ENCODE measurements at places on chromosomes 11 and 22.

DNA sequence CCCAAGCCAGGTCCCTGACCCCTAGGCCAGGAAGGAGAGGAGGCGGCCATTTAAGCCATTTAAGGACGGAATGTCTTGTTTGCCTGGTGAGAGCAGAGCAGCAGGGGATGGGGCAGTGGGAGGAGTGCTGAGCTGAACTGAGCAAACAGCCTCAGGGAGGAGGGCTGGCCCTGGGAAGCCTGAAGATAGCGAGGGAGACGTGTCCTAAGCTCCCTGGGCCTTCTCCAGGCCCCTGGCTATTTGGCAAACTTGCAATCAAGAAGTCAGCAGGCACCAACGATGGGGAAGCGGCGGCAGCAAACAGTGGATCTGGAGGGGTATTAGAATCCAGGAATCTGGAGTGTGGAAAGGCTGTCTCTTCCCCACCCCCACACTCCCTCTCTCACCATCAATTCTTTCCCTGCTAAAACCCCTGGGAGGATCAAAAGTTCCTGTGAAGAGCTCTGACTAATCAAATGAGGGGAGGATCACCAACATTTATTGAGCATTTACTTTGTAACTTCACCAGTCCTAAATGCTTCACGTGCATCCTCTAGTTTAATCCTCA is 8.8 kb downstream of the BCL9L start:
- no peak for DNase-seq

DNA sequence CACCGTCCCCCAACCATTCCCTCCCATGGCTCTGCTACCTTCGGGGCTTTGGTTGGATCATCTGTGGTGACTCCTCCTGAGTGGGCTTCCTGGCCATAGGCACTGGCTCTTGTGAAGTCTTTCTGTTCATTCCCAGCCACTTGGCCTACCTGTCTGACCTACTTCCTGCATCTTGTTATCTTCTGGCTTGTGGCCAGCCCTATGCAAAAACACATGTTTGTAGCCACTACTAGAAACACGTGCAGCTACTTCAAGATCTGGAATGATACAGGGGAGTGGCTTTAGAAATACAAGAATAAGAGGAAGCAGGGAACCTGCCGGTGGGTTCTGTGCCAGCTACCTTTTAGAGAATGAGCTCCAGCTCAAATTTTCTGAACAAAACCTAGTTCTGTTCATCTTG is 20.9 kb downstream of the RCOR2 start:
- no peak for DNase-seq

DNA sequence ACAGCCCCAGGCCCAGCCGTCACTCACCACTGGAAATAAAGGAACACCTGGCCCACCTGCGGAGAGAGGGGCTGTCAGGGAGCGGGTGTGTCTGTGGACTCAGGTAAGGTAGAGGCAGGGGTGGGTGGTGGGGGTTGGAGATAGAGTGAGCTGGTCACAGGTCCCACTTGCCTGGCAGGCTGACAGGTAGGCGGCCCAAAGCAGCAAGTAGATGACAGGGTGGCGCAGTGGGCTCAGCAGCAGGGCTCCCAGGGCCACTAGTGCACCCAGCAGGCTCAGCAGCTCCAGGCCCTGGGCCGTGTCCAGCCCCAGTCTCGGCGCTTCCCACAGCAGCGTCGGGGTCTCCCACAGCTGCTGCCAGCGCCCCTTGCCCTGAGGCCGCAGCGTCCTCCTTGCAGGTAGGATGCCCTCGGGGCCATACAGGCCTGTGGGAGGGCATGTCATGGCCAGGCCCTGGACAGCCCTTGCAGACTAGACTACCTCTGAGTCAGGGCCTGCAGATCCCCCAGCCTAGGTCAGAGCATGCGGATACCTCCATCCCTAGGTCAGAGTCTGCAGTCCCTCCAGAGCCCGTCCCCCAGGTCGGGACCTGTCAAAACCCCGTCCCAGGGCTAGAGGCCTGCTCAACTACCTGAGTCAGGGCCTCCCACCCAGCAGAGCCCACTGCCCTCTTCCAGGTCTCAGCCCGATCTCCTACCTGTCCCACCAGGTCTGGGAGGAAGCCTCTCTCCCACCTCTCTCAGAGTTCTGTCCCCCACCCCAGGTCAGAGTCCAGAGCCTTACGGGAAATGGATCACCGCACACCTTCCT is 686 bp downstream of the LMF2 start:
- no peak for DNase-seq

DNA sequence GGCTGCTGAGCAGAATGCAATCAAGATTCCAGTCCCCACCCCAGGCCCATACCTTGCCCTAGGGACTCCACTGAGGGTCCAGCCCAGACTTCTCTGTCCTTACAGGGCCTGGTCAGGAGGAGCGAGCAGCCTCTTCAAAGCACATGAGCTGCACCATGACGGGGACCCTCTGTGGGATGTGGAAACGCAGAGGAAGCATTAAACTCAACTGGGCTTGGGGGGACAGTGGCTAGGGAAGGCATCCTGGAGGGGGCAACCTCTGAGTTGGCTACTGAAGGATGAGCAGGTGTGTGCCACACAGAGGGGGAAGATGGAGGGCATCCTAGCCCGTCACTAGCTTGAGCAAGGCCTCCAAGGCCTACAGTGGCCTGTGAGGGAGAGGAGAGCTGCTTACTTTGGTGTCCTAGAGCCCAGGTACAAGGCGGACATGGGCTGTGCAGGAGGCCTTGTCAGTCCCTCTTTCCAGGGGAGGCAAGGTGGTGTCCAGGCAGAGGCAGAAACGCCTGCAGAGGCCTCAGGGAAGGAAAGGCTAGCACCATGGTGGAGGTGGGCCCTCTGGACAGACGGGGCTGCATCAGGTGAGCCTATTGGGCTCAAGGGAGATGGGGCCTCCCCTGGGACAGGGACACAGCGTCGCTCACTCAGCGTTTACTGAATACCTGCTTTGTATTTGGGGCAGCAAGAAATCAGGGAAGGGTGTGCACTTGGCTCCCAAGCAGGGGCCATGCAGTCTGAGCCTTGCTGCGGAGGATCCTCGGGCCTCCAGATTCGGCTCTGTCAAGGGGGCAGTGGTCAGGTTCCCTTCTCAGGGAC is 14.3 kb downstream of the TTC38 start:
- DNase-seq, result no peak

- DNase-seq, result no peak
These were observed 89.9 kb downstream of the PPP6R3 start for GRCh38 chr11:68550485-68550817.

- DNase-seq, result no peak
These were observed 56.2 kb downstream of the NAV2 start for GRCh38 chr11:19768815-19769214.

DNA sequence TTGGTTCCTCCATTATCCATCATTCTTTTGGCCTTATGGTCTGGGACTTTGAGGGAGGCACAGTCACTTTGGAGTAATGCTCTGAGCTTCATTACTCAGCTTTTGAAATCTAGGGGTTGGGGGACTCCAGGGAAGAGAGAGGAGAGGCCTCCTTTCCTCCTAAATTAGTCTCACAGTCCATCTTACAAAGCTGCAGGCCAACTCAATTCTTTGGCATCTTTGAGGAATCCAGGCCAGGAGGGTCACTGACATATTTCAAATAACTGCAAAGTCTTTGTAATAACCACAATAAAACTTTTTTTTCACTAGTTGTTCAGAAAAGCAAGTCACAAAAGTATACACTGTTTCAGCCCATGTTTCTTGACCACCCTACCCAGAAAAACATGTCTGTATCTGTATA is 73.3 kb upstream of the FAR1 start:
- no peak for DNase-seq

DNA sequence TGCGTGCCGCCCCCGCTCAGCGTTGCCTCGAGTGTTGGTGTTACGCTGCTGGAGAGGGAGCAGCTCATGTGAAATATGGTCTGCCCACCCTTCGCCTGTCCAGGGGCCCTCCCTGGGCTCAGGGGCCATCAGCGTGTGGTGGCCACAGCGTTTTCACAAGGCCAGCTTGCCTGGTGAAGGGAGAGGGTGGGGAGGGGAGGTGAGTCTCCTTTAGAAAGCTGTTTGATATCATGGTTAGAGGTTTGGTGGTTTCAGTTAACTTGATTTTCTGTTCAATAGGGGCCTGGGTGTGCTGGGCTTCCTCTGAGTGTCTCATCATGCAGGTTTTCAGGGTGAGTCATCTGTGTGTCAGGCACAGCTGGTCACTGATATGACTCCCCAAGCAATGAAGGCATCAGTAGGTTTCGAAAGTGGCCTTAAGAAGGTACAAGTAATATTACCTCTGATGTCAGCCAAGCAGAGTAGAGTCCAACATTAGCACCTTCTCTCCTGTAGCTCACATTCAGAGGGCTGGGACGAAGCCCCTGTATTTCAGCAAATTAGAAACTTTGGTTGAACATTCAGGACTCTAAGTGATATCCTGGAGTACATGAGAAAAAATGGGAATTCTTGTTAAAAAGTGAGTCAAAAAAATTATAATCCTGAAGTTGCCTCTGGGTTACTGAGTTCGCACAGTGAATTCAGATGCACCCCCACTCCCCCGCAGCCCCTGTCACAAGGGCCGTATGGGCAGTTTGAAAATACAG is 172.5 kb downstream of the TBC1D22A start:
- DNase-seq, result no peak

DNA sequence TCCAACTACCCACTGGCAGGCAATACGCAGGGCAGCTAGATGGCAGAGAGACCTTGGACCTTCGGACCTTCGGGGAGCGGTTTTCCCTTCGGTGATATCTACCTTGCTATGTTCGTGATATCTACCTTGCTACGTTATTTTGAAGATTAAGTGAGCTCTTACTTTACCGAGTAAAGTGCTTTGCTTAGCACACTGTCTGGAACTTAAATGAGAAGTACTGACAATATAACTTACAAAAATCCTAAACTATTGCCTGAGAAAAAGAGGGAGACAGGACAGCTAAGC is 1.0 kb upstream of the PRDM10 start:
- DNase-seq, result no peak

GRCh38 chr22:19526076-19526701 is 2.0 kb upstream of the CLDN5 start:
- DNase-seq, result no peak

DNA sequence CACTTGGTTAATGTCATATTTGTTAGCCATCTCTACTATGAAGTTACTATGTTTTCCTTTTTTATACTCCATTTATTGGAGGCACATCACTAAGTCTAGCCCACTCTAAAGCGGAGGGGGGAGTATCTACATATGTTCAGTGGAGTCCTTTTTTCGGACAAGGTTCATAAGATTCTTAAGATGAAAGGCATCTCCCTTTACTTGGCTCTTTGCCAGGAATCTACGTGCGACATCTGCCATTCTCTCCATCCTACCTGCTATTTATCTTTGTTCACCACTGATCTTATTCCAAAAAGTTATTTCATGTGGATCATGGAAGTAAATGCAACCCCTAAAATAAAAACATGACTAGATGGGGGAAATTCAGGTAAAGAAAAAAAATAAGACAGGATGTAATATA is 77.4 kb upstream of the YWHAH start:
- DNase-seq, result no peak

GRCh38 chr11:43819926-43820325 is 60.7 kb upstream of the ALKBH3 start:
- DNase-seq, result no peak

DNA sequence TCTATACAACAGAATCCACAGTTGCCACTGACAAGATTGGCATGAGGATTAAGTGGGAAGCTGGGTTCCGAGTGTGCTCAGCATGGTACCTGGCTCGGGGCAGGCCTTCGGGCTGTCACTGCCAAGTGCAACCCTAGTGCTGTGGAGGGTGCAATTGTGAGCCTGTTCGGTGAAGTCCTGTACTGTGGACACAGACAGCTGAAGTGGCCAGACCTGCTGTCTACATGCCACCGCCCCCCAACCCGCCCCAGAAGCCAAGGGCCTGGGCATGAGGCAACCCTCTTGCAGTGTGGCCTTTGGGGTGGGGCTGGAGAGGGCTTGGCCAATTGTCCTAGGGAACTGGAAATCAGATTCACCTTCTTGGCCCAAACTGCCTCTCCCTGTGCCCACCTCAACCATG is 15.6 kb upstream of the SHISAL1 start:
- no peak for DNase-seq

GRCh38 chr11:44324749-44325525 is 15.0 kb upstream of the ALX4 start:
- no peak for DNase-seq

DNA sequence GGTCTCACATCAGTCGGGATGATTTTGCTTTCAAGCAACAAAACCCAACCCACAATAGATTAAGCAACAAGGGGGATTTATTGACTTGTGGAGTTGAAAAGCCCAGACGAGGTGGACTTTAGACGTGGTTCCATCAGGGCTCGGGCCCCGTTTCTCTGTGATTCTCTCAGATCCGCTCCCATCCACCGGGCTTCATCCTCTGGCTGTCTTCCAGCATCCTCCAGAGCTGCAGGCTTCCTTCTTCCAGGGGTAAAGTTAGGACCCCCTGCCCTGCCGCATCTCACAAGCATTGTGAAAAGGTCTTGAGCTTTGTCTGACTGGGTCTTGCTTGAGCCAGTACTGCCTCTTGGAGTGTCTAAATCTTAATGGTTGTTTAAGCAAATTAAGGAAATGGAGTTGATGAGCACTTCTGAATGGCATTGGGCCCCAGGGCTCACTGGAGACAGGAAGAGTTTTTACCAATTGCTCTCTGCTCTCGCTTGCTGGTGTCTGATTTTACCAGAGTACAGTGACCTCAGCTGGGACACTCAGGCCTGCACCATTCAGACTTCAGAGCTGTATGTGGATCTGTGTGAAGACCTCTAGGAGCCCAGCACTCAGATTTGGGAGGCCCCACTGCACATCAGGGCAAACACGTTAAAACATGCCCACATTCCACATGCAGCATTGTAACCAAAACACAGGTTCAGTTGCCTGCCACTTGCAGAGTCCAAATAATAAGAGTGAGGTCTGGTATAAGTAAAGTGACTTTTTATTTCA is 13.5 kb upstream of the FTH1 start:
- no peak for DNase-seq

DNA sequence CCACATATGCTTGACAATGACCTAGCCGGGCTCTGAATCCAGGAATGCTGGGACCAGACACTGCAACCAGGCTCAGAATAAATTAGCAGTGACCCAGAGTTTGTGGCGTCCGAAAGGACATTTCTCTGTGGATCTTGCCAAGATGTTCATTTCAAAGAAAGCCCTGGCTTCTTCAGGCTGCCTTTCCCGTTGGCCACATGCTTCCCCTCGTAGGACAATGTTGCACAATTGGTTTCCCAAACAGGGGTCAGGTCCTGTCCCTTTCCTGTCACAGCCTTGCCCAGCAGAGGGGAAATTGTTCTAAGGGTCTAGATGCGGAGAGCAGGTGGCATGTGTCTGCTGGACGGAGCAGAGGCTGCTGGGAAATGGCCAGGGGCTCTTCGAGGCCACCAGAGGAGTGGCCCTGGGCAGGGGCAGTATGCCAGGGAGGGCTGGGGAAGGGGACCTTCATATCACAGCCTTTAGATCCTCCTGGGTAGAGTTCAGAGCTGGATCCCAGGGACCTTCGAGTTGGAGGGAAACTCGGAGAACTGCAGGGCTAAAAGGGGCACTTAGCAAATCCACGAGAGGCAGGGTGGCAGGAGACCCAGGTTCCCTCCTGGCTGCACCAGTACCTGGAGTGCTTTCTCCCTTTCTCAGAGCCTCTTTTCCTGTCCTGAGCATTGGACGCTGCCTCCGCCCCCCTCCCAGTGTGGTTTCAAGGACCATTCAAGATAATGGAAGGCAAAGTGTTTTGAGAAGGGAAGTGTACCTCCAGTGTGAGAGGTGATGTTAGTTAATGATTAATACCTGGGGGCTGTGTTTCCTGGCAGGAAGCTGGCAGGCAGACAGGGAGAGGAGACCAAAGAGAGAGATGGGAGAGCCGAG is 42.3 kb downstream of the C11orf96 start:
- no peak for DNase-seq

- DNase-seq, result no peak
These were observed 52.5 kb downstream of the BTG4 start for GRCh38 chr11:111459506-111460270.

GRCh38 chr22:43004362-43005035 is 10.4 kb downstream of the PACSIN2 start:
- DNase-seq, result no peak

- no peak for DNase-seq
These were observed 8.1 kb upstream of the KRTAP5-10 start for GRCh38 chr11:71557257-71557656.

All from T-cell (primary cell).